Activated CD8-positive, alpha-beta memory T cell treated with anti-CD3 and anti-CD28 coated beads for 1 hour (primary cell): ENCODE measurements at places on chromosomes 7 and 10.

GRCh38 chr10:131570716-131571307 lies 259.3 kb upstream of the TCERG1L start:
- DNase-seq: no peak

- DNase-seq: no peak
Observed at GRCh38 chr7:147605323-147605722, 985.2 kb upstream of the C7orf33 start.

GRCh38 chr7:139893999-139894398 lies 64.9 kb downstream of the TBXAS1 start:
- DNase-seq: no peak

DNA sequence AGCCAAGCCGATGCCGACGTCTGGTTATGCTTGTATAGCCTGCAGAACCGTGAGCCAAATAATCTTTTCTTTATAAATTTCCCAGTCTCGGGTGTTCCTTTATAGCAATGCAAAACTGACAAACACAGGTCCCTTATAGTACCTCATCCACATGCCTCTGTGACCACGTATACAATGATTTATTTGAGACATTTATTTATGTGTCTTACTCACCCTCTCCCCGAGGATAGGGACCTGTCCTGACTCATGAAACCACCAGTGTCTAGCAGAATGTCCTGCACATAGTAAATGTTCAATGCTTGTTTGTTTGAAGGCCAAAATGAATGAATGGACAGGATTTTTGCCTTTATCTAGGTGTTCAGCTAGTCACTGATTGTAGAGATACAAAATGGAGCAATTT lies 147.9 kb upstream of the FZD8 start:
- no peak for DNase-seq

DNA sequence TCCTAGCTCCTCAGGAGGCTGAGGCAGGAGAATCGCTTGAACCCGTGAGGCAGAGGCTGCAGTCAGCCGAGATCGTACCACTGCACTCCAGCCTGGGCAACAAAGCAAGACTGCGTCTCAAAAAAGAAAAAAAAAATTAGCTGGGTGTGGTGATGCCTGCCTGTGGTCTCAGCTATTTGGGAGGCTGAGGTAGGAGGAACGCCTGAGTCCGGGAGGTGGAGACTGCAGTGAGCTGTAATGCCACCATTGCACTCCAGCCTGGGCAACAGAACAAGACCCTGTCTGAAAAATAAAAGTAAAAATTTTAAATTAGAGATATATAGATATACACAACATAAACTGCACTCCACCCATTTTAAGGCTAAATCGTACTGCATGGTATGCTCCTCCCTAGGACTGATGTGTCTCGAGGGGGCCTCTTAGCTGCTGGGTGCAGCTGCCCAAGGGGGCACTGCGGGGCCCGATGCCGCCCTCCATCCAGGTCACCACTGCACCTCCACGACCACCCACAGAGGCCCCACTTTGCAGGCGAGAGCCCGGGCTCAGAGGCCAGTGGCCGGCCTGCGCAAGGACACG lies 40.9 kb upstream of the FOXK1 start:
- no peak for DNase-seq

GRCh38 chr10:75400163-75400770 lies 1.3 kb downstream of the ZNF503 start:
- DNase-seq: no peak

DNA sequence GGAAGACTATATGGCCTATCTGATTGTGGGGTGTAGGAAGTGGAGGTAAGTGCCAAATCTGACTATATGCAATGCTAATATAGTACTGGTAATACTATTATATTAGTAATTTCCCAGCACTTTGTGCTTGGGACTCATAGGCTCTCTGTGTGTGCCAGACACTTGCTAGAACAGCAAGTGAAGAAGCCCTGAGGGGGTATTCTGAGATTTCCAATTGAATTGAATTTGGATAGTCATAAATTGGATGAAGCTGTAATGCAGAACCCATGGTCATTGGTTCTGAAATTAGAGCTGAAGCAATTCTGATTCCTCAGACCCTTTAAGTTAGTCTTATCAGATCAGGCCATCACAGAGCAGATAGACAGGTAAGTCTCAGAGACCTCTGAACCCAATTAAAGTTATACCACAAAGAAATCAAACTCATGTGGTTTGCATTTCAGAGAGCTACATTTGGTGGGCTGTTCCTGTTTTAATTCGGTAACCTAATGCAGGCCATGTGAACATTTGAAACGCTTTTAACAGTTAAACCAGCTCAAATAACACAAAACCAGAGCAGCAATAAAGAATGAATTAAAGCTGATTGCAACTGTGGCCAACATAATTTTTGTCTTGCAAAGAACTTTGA lies 179.5 kb downstream of the CREB5 start:
- DNase-seq: no peak

DNA sequence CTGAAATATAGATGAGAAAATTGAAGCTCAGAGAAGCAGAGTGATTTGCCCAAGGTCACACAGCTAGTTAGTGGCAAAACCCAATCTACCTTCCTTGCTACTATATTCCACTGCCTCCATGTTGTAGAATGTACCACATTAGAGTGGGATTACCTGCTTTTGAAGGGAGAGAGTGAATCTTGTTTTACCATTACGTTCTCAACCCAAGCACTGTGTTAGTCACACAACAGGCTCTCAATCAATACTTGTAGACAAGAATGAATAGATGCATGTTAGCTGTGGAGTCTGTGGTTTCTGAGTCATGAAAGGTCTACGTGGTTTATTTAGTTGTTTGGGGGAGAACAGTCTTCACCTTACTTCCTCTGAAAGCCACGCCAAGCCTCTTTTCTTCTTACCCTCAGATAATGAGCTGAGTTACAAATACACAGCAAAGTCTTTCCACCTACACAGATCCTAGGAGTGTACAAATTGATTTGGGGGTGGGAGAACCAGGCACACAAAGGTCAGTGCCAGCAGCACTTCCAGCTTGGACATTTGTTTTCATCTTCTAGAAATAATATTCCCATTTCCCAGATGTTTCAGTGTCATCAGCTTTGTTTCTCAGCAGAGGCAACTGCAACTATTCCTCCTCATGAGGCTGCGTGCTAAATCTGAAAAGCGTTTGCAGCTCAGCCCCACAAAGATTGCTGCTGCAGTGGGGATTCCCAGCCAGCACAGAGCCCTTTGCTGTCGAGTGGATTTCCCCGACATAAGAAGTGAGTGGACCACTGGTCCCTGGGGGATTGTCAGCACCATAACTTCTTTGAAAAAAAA lies 71.5 kb upstream of the ADO start:
- peak; percentile 18 for DNase-seq

DNA sequence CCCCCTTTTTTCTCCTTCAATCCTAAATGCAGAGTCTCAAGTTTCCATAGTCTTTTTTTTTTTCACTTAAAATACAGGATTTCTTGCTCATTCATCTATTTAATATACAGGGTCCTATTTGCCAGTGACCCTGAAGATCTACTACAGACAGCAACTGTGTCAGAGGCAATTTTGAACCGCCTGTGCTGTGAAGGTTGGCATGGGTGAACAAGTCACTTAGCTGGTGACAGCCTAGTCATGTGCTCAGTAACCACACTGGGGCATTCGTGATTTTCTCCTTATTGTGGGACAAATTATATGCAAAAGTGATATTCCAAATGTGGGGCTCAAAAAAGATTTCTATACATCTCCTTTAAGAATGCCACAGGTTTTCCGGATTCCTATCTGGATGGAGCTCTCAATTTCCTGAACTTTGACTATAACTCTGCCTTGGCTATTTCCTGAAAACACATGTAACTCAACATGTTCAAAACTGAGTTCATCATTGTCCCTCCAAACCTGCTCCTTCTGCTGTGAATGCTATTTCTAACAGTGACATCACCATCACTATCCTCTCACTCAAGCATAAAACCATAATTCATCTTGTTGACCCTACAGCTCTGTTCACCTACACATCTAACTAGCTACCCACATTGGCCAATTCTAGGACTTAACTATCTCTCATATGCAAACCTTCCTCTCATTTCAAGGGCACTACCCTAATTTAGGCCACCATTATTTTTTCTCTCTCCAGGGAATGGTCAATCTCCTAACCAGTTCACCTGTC lies 36.7 kb downstream of the CDK6 start:
- no peak for DNase-seq

- DNase-seq: no peak
Observed at GRCh38 chr7:93043385-93043985, 74.3 kb downstream of the SAMD9 start.

DNA sequence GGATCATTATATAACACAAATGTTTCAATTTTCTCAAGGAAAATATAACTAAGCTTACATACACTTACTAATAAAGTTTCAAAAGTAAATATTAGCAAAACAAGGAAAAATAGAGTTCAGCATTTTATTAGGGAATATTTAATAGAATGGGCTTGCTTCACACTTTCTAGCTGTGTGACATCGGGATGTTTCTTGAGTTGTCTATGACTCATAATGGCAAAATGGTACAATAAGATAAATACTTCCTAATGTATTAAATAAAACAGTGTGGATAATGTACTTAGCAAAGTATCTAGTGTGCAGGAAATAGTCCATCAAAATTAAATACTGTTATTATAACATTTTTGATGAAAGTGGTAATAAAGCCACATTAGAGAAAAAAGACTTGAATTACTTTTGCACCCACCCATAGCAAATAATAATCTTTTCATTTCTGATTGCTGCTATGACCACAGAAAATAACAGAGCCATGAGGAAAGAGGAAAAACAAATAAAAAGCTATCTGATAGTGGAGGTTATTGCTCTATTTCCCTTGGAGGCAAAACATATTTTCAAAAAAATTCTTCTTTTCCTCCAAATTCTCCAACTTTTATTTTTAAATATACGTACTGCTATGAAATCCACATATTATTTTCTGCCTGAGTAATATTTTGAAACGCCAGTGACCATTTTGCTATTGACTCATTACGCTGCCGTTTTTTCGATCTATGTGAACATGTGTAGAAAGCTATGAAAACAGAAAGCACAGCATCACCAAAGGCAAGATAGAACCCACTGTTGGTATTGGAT lies 272.9 kb upstream of the KLF6 start:
- DNase-seq: no peak

- DNase-seq: no peak
Observed at GRCh38 chr10:70913893-70914240, 25.5 kb upstream of the PCBD1 start.

GRCh38 chr10:78377356-78377755 lies 343.7 kb downstream of the RPS24 start:
- DNase-seq: no peak

- DNase-seq: no peak
Observed at GRCh38 chr10:79308016-79308415, 39.3 kb upstream of the PPIF start.

DNA sequence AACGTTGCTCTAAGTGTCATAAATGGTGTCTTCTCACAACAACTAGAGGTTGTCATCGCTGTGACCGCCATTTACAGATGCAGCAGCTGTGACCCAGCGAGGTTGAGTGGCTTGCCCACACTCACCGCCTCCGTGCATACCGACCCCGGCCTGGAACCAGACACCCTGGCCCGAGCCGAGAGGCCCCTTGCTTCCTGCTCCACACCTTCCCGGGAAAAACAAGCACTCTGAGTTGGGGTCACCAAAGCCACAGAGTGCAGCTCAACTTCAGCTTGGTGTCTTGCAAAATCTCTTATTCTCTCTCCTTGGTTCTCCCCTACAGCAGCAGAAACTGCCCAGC lies 115.7 kb upstream of the PPP2R2D start:
- DNase-seq: no peak

GRCh38 chr10:86944031-86944419 lies 13.4 kb downstream of the MMRN2 start:
- no peak for DNase-seq

DNA sequence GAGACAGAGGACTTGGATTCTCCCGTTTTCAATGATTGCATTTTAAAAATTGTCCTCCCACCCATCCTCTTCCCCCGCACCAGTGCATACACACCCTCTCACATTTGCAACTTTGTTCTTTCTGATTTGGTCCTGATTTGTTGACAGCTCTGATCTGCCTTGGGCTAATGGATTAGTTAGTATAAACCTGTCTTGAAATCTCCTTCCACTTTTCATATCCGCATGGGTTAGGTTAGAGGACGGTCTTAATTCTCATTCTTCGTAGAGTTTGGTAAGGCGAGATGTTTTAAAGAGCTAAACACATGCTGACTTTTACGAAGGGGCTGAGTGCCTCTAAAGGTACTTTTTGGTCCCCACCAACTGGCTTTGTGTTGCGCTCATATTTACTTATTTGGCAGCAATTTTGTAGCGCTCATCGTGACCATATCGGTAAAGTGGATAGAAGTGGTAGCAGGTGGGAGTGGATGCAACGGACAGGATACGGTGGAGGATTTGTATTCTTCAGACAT lies 1.1 kb downstream of the AHR start:
- no peak for DNase-seq

GRCh38 chr7:31775556-31775955 lies 88.5 kb downstream of the PPP1R17 start:
- no peak for DNase-seq

DNA sequence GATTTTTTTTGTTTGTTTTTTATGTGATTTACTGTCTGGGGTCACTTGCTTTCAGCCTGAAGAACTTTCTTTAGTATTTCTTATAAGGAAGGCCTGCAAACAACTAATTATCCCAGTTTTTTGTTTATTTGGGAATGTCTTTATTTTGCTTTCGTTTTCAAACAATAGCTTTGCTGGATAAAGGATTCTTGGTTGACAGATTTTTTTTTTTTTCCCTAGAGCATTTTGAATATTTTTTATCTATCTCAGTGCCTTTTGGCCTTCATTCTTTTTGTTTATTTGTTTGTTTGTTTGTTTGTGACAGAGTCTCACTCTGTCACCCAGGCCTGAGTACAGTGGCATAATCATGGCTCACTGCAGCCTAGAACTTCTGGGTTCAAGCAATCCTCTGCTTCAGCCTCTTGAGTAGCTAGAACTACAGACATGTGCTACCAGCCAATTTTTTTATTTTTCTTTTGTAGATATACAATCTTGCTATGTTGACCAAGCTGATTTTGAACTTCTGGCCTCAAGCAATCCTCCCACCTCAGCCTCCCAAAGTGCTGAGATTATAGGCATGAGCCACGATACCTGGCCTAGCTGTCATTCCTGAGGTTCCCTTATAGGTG lies 46.3 kb upstream of the FZD9 start:
- DNase-seq: no peak

GRCh38 chr10:80462981-80463741 lies 9.1 kb downstream of the TSPAN14 start:
- no peak for DNase-seq

- no peak for DNase-seq
Observed at GRCh38 chr7:13639396-13639795, 350.1 kb downstream of the ETV1 start.

DNA sequence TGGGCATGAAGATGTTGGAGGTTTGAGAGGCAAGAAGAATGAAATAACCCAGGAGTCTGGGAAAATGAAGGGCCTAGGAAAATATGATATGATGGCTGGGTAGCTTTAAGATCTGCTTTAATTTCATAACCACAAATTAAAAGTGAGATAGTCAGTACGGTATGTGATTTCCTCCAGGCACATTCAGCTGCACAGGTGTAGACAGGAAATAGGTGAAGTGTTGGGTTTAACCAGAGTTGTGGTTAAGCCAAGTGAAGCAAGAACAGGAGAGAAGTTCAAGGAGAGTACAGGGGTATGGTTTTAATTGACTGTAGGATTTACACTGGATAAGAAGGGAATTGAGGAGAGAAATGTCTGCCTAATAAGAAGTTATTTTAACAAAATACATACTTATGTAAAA lies 2.6 kb downstream of the PNLIPRP3 start:
- DNase-seq: no peak

- no peak for DNase-seq
Observed at GRCh38 chr7:115135146-115135545, 213.3 kb downstream of the MDFIC start.
